ENCODE measurements at places on chromosomes 12 and 14.

DNA sequence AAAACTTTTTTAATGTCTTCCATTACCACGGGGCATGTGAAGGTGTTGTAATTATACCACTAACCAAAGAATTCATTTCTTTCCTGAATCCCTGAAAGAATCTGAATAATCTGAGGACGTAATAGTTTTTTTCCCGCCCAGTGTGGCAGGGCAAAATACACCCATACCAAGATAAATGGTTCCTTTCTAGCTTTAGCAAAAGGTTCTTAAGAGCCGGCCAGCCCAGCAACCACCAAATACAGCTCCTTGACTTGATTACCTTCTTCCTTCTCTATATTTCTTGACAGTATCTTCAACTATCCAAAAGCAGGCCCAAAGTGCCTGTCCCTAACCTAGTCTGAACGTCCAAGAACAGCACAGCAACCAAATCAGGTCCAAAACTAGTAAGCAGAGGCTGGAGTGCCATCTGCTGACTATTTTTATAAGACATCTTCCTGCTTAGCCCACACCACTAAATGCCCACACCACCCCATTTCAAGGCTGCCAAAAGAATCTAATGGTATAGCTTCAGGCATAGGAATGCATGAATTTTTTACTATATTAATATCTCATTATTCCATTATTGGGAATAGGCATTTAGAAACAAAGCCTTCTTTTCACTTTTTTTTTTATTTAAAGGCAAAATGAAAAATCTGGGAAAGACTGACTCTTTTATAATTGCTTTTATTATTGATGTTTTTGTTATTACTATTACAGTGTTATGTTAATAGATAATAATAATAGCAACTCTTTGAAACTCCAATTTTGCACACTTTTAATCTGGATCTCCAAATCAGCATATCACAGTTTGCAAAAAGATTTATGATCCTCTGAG, 524.4 kb downstream of the MED13L start:
- peak; percentile 71 for DNase-seq

DNA sequence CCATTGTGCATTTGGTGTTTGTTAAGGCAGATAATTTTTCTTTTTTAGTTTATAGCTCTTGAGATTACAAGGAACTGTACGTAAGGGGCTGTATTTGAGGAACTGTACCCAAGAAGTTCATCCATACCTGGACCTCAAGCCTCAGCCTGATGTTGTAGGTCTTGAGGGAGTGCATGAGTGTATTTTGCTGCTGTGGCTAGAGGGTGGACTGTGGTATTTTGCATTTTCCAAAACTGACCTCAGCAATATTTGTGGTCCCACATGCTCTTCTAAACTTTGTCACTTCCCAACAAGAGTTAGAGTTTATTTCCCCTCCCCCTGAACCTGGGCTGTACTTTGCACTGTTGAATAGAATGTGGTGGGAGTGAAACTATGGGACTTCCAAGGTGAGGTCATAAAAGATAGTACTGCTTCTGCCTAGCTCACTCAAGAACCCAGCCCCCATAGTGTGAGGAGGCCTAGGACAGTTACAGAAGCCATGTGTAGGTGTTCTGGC, 42.2 kb upstream of the FBXO33 start:
- no peak for DNase-seq

DNA sequence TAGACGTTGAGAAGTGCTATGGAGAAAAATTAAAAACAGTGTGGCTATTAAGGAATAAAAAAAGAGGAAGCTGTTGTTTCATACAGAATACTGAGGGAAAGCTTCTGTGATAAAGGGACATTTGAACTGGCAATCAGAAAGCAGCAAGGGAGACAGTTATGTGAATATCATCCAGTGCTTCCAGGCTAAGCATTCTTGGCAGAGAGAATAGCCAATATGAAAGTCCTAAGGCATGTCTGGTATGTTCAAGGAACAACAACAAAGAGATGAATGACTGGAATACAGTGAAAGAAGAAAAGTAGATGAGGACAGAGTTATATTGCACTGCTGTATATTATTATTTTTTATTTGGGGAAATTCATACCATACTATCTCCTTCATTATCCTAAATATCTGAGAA, 23.9 kb downstream of the SCAF11 start:
- no peak for DNase-seq

DNA sequence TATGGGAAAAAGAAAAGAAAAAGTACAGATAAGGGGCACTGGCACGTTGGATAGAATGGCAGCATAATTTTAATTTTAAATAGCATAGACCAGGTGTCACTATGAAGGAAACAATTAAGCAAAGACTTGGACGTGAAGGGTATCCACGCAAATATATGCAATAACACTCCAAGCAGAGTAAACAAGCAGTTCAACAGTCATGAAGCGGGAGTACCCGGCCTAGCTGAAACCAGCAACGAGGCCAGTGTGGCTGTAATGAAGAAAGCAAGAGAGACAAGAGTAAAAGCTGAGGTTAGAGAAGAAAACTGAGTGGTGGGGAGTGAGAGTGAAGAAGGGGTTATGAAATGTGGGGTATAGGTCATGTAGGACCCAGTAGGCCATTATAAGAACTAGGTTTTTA, 85.4 kb downstream of the BCL2L14 start:
- DNase-seq, result no peak

- DNase-seq, result no peak
Observed at GRCh38 chr12:75471902-75472890, 8.4 kb upstream of the GLIPR1 start.

- DNase-seq, result peak; percentile 44
Observed at GRCh38 chr14:52325126-52325525, 11.0 kb downstream of the PTGER2 start.

DNA sequence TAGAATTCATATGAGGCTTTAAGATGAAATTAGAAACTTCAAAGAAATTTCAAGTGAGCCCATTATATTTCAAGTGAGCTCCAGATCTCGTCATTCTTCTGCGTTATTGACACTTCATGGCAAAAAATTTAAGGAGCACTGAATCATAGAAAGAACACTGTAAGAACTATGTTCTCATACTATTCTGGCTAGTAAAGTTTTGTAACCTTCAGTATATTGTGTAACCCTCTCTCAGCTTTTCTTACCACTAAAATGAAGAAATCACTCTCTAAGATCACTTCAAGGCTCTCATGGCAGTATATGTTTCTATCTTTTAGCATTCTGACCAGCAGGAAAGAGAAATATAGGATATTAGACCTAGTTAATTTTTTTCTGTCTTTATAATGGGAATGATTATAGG, 6.3 kb downstream of the GPHN start:
- DNase-seq, result no peak

GRCh38 chr14:33692762-33693161, 258.1 kb downstream of the EGLN3 start:
- no peak for DNase-seq

- DNase-seq, result peak; percentile 38
Observed at GRCh38 chr14:80781972-80782367, 159.6 kb downstream of the CEP128 start.

- DNase-seq, result no peak
Observed at GRCh38 chr12:88445705-88446394, 134.4 kb downstream of the KITLG start.

- no peak for DNase-seq
Observed at GRCh38 chr12:42196723-42197603, 41.1 kb downstream of the YAF2 start.

DNA sequence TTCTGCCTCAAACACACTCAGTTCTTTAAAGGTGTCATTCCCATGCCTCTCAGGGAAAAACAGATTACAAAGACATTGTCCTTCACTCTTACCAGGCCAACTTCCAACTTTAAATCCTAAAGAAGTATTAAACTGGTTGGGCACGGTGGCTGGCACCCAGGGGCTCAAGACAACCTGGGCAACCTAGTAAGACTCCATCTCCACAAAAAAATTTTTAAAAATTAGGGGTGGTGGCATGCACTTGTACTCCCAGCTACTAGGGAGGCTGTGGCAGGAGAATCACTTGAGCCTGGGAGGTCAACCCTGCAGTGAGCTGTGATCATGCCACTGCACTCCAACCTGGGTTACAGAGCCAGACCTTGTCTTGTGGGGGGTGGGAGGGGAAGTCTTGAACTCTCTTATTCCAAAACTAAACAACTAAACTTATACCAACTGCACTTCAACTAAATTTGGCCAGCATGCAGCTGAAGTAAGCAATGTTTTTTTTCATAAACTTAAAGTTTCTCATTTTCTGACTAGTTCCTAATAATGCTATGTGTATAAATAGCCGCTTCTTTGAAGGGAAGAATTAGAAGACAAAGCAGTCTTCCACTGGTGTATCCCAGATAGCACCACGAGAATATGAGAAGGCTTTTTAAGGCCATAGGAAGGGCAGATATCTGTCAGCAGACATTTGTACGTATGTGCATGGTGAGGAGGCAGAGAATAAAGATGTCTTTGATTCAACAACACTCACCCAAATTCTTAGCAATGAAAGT, 2.4 kb downstream of the SLC11A2 start:
- DNase-seq, result no peak

DNA sequence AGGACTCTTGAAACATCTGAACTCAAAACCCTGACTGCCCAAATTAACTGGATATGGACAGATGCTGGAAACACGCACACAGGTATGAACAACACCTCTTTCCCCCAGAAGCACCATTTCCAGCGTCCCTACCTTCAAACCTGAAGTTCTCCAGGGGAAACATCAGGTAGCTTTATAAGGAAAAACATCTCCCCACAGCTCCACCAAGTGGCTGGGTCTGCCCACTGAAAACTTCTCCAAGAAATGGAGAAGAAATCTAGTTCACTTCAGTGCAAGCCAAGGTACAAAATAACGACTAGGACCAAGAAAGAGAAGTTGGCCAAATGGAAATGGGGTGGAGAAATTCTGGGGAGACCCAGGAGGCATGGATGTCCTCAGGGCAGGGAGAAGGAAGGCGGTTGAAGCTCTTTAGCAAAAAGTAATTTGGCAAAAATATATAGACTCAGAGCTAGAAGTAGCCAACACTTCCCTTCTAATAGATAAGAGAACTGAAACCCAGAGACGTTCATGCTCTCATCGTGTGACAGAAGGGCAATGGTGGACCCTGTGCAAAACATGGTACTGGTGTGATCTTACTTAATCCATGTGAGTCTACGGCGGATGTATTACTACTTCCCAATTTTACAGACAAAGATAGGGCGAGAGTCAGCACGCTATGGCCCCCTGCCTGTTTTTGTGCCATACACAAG, 10.5 kb upstream of the NUAK1 start:
- peak; percentile 32 for DNase-seq

GRCh38 chr14:30558675-30559555, at the start of gene G2E3:
TSS of gene G2E3 (plus strand) at chr14:30559158. CDS start at chr14:30581080, 21,922 bp downstream.
- DNase-seq, result peak; percentile 90

- DNase-seq, result peak; percentile 52
Observed at GRCh38 chr12:52260361-52261207, 13.9 kb upstream of the KRT86 start.

- DNase-seq, result no peak
Observed at GRCh38 chr12:1820191-1820895, at the start of gene LRTM2. TSS of gene LRTM2 (plus strand) at chr12:1820565. CDS start at chr12:1828149, 7,584 bp downstream.

DNA sequence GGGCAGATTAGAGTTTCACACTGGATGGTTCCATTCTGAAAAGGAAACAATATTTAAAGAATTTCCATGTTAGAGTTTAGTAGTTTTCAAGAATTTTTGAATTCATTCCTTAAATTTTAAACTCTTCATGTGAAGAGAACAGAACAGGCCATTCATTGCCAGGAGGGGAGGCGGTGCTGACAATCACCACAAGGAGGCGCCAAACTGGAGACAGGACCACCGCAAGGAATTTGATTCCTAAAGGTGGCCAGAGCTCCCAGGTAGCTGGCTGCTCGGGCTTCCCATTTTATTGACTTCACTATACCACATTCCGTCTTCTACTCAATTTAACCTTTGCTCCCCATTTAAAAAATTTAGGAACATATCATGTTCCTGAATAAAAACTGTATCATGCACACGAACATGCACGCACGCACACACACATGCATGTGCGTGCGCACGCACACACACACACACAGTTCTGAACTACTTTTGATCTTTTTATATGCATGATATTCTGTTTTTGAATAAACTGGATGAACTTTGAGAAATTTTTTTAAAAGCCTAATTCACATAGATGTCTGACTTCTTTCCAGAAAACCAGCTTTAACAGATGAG, 101.2 kb downstream of the NELL2 start:
- DNase-seq, result peak; percentile 28

DNA sequence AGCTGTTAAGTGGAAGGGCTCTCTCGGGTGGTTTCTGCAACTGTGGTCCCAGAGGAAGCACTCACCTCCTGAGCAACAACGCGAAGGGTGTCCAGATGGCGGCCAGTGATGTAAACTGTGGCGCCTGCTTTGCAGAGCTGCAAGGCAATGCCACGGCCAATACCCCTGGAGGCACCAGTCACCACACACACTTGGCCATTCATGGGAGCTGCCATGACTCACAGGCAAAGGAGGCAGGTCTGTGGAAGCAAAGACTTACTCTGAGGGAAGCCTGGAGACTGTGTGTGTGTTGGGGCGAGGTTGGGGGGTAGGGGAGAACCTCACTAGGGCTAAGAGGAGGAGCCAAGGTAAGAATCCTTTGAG, 707 bp downstream of the DHRS1 start:
- DNase-seq, result peak; percentile 83

DNA sequence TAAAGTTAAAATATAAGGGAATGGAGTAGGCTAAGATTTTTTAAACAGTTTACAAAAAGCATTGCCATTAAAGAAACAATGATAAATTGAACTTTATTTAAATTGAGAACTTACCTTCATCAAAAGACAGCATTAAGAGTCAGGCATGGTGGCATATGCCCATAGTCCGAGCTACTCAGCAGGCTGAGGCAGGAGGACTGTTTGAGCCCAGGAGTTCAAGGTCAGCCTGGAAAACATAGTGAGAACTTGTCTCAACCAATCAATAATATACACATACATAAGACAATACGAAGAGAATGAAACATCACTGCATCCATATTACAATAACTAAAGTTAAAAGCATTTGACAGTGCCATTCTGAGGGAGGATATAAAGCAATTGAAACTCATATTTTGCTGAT, 97.6 kb downstream of the FOXA1 start:
- no peak for DNase-seq

DNA sequence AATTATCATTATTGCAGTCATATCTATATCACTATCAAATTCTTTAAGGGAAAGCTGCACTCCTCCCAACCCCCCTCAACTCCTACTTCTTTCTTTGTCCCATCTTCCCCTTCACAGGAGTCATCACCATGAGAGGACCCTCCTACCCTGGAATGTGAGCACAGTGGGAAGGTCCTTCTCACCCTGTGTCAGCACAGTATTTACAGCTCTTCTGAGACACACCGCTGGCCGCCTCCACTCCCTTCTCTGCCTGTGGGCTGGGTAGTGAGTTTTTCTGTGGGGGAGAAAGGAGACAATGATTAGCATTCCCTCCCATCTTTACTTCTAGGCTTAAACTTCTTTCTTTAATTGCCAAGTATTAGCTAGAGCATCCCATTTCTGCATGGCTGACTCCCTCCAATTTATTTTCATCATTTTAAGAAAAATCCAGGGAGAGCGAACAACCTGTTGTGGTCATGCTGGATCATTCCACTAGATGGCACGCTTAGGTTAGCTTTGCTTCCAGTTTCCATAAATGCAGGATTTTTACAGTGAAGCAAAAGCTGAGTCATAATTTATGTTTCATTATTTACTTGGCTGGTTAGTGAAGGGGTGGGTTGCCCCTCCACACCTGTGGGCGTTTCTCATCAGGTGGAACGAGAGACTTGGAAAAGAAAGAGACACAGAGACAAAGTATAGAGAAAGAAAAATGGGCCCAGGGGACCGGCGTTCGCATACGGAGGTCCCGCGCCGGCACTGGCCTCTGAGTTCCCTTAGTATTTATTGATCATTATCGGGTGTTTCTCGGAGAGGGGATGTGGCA, 188.5 kb downstream of the ALX1 start:
- DNase-seq, result peak; percentile 58

GRCh38 chr14:33381717-33382116, 443.0 kb downstream of the NPAS3 start:
- DNase-seq, result no peak

Data from HT1080 (cell line).